ENCODE measurements at places on chromosomes 3 and 15.

DNA sequence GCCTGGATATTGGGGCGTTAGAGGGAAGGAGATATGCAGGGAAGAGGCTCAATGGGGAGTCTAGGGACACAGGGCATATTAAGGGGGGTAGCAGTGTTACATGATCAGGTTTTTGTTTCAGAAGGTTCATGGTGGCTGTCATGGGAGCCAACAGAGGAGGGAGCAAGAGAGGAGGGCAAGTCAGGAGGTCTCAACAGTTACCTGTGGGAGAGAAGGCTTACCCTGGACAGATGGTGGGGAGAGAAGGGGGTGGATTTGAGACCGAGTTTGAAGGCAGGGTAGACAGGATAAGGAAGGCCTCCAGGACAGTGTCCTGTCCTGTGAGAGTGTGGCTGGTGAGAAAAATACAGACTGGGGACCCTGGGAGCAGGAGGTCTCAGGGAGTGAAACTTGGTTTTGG is 3.8 kb upstream of the WNT7A start:
- peak; percentile 2 for DNase-seq

DNA sequence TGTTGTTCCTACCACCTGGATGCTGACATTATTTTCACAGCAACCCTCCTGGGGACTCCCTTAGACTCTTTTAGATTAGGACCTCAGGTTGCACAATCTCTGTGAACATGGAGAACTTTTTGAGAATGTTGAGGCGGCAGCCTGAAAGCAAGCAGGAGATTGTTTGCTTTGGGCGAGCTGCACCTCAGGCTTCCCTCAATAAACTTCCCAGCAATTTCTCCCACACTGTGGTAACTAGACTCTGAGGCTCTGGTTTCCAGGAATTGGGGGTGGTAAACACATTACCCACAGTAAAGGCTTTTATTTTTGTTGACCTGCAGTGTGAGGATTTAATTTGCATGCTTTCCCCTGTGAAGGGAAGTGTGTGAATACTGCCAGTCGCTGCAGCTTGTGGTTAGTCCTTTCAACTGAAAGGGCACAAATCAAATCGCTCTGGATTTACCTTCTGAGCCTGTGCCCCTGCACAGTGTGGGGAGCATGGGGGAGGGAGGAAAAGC is 35.2 kb upstream of the SIAH2 start:
- no peak for DNase-seq

DNA sequence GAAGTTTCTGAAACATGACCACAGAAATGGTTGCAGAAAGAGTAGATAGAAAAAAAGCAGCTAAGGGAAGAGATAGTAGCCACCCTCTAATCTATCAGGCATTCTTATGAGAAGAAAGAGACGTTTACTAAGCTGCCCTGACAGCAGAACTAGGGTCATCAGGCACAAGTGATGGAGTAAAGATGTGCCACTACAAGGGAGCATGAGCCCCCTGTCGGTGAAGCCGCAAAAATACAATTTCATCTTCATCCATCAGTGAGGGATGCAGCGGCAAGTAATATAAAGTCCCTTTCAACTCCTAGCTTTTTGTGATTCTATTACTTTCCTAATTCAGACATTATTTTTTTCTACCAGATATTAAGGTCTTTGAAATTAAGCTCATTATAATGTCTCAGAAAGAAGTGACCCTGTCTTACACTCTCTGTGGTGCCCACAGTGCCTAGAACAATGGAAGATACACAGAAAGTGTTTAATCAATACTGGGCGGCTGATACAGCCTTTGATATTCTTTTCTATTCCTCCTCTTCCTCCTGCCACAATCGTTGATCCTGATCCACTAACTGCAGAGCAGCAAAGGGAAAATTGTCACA is 651.6 kb downstream of the NTRK3 start:
- DNase-seq, result no peak

DNA sequence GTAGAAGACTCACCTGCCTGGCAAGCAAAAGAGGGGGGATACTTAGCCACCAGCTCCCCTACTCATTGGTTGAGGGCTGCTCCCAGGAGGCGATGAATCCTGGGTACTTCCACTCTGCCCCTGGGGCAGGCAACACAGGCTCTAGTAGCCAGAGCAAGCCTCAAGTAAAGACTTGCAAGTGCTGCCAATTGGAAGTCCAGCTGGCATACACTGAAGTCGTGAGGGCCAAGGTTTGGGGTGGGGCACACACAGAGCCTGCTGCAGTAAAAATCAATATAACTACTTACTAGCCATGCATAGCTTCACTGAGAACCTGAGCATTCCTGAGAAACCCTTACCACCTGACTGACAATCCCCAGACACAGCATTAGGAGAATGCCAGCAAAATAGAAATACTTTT is 123.0 kb upstream of the EIF1B start:
- no peak for DNase-seq

- DNase-seq, result no peak
Observed at GRCh38 chr3:55521738-55522421, 34.8 kb upstream of the WNT5A start.

DNA sequence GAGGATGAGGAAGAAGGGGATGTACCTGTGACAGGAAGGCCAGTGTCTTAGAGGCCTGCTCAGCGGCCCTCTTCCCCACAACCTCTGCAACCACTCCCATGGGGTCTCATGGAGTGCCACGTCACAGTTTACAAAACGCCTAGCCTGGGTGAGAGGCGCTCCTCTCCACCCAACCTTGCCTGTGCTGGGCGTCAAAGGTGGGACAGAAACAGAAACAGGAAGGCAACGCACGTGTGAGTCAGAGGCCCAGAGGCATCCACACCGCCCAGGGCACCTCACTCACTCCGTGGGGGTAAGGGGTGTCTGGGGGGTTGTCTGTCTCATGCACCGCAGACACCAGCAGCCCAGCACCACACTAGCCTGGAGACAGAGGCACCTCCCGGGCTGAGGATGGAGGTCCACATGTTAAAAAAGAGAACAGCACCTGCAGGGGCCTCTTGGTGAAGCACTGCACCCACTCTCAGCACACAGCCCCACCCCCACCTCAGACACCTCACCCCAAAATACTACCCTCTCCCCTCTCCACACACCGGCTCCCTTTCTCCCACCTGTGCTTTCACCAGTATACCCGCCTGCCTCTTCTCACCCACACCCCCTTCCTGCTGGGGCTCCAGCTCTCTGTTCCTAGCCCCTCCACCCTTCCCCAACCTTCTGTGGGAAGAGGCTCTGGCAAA is 4.7 kb upstream of the CALML4 start:
- no peak for DNase-seq

GRCh38 chr15:84840741-84841429 is 23.7 kb downstream of the ALPK3 start:
- DNase-seq, result no peak

DNA sequence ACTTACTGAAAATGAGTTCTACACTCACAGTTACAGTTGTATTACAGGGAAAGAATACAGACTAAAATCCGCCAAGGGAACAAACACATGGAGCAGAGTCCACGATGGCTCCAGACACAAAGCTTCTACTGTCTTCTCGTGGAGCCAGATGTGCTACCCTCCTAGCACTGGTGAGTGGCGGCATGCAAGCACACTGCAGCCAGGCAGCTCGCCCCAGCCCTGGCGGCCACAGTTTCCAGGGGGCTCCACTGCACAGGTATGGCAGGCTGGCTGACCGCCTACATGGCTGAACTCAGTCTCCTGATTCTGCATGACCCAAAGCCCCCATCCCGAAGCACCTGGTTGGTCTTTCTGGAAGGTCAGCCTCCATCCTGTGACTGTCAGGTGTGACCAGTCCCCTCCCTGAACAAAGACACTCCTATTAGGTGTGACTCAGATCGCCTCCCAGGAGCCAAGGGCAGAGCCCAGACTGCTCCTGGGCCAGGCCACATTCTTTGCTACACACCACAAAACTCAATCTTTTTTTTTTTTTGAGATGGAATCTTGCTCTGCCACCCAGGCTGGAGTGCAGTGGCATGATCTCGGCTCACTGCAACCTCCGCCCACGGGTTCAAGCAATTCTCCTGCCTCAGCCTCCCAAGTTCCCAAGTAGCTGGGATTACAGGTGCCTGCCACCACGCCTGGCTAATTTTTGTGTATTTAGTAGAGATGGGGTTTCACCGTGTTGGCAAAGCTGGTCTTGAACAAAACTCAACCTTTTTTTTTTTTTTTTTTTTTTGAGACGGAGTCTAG is 51.5 kb downstream of the CFAP92 start:
- DNase-seq, result no peak

GRCh38 chr3:95654570-95655362 is 1159.6 kb upstream of the EPHA6 start:
- DNase-seq, result no peak

- no peak for DNase-seq
Observed at GRCh38 chr3:59877263-59878037, 827.6 kb upstream of the CFAP20DC start.

GRCh38 chr3:35817216-35817615 is 177.9 kb downstream of the ARPP21 start:
- DNase-seq, result no peak

- DNase-seq, result no peak
Observed at GRCh38 chr3:127137757-127138536, 55.0 kb upstream of the PRR23E start.

DNA sequence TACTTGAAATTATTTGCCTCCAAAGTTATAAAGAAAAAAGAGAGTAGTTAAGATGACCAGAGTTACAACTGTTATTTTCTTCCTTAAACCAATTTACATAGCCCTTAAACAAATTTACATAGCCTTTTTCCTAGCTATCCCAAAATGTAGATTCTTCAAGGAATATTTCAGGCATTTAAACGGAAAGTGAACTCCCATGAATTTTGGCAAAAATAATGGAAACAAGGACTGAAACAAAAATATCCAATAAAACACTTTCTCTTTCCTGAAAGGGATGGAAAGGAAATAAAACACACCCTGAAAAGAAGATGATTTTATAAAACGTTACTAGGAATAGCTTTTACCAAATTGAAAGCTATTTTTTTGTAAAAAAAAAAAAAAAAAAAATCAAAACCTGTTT is 418.6 kb downstream of the FOXP1 start:
- DNase-seq, result no peak

- DNase-seq, result no peak
Observed at GRCh38 chr3:69442771-69443311, 57.0 kb upstream of the FRMD4B start.

DNA sequence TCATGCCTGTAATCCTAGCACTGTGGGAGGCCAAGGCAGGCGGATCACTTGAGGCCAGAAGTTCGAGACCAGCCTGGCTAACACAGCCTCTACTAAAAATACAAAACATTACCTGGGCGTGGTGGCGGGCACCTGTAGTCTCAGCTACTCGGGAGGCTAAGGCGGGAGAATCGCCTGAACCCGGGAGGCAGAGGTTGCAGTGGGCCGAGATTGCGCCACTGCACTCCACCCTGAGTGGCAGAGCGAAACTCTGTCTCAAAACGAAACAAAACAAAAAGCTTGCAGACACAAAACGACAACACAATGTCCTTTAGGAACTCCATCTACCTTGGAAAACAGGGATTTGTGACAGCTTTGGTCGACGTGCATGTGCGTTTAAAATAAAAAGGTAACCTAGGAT is 716 bp upstream of the KLHL24 start:
- no peak for DNase-seq

DNA sequence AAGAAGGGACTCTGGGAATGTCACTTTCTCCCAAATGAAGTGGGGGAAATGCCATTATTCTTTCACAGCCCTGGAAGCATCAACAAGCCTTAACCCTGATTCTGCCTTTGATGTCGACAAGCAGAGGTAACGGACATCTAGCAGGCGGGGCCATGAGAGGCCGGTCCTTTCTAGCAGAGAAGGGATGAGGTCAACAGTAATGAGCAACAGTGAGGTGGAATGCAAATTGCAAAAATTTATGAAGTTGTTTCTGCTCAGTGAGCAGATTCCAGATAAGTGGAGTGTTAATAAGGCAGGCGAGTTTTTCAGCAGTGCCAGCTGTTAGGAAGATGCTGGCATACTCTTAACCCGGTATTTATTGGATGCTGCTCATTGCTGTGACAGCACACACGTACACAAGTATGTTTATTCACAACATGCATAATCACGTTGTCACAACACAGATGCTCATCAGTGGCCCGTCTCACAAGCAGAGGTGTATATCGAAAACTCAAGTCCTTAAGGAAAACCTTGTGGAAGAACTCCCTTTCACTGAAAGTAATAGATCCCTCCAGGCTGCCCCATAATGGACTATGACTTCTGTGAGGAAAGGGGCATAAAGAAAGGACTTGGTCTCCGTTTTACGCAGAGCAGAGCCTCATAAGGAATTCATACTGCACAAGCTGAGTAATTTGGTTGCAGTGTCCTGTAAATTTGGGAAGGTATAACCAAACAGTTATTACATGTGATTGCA is 329.0 kb downstream of the IGSF11 start:
- DNase-seq, result no peak

- DNase-seq, result no peak
Observed at GRCh38 chr15:42100021-42100800, 5.8 kb upstream of the PLA2G4D start.

DNA sequence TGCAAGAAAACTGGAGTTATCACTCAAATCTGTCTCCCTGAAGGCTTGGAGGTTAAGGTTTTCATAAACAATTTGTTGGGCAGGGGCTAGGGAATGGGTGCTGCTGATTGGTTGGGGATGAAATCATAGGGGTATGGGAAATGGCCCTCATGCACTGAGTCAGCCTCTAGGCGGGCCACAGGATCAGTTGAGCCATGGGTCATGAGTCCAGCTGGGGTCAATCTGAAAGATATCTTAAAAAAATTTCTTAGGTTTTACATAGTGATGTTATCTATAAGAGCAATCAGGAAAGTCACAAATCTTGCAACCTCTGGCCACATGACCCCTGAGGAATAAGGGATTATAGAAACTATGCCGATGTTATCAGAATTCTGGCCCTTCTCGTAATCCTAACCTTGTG is 491.7 kb downstream of the ZIC1 start:
- no peak for DNase-seq

DNA sequence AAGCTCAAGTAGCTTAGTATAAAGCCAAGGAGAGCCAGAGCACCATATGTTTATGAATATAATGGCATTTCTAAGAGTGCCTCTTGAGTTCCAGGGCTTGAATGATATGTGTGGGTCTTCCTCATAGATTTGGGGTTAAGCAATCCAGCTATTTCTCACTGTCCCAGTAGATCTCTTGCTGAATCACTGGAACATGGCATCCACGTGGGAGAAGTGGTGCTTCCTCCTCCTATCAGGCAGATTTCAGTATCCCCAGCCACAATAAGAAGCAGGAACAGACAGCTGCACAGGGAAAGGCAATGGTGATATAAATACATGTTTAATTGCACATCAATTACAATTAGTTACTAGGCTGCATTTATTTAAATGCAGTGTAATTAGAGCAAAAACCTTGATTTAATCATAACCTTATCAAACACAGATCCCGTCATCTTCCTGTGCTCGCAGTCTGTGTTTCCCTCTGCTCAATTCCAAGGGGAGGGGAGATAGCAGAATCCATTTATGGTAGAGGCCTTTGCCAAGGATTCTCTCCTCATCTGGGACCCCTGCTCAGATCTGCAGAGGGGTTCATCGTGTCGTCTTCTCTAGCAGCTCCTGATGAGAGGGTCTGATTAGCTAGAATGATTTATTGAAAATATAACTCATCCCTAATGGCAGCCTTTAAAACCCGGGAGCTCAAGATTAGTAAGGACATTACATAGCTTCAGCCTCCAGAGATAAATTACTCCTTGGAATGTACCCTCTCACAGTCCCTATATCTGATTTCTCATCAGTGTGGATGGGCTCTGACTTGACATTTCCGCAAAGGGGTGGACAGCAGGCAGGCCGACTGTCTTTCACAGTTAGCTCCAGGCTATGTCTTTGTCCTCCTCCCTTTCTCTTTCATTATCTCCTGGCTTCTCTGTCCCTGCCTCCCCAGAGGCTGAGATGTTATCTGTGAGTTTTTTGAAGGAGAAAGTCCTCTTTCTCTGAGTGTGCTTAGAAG is 775.9 kb downstream of the AGBL1 start:
- DNase-seq, result no peak

- DNase-seq, result no peak
Observed at GRCh38 chr15:43955140-43955539, 128.3 kb downstream of the WDR76 start.

- DNase-seq, result no peak
Observed at GRCh38 chr3:133256787-133257483, 142.9 kb upstream of the BFSP2 start.
